ENCODE measurements at places on chromosomes 7 and 10.
A peak's percentile ranks its signal among the peaks of the same experiment; 100 is the strongest.

GRCh38 chr10:122374859-122375678, 561 bp downstream of the PLEKHA1 start:
- DNase-seq: peak; percentile 71

DNA sequence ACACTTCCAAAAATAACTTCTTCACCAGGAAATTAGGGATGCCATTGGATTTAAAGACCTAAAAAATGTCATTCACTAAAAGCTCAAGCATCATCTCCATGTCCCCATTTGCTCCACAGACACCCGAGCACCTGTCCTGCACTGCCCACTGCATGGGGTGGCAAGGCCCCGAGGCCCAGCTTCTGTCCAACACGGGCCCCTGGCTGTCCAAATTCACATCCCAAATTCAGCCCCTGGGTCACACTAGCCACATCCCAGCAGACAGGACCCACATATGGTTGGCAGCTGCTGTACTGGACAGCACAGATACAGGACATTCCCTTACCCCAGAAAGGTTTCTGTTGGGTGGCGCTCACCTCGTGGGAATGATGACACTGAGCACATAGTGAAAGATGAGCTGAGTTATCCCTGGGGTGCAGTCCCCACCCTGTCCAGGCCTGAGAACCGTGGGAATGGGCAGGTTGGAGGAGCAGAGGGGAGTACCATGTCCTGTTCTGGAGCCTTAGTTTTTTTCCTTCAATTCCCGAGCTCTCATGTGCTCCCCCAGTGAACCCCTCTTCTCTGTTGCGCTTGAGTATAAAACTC, 55.3 kb downstream of the CSGALNACT2 start:
- no peak for DNase-seq

GRCh38 chr7:157404845-157405481, 68.2 kb downstream of the DNAJB6 start:
- DNase-seq: no peak

GRCh38 chr7:4233146-4233545, 448.9 kb upstream of the FOXK1 start:
- no peak for DNase-seq

- no peak for DNase-seq
Measured at GRCh38 chr10:28327491-28327880, 24.6 kb upstream of the MPP7 start.

DNA sequence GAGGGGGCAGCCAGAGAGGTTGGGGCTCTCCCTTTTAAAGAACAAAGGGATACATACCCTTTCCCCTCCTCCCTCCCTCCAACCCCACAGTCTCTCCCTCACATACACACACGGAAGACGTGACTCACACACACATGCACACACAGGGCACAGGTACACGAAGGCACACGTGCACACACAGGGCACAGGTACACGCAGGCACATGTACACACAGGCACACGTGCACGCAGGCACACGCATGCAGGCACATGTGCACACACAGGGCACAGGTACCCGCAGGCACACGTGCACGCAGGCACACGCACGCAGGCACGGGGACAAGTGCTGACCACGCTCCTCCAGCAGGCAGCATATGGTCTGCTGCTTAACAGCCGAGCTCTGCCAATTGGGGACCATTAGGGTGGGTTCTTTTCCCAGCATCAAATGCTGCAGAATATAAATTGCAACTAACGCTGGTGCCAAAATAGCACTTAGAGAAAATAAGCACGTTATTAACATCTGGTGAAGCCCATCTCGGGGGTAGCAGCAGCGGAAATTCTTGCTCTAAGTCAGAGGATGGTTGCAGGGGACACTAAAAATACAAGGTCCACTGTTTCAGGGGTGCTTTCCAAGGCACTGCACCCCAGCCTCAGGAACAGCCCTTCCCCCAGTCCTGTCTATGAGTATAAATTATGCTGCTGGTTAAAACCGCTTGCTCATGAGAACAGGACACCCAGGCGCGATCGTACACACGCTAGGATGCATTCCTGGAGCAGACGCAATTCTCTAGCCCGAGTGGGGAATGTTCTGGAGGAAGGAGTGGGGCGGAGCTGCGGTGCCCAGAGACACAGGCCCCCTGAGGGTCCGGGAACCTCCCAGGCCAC, 55.2 kb upstream of the TNRC18 start:
- no peak for DNase-seq

DNA sequence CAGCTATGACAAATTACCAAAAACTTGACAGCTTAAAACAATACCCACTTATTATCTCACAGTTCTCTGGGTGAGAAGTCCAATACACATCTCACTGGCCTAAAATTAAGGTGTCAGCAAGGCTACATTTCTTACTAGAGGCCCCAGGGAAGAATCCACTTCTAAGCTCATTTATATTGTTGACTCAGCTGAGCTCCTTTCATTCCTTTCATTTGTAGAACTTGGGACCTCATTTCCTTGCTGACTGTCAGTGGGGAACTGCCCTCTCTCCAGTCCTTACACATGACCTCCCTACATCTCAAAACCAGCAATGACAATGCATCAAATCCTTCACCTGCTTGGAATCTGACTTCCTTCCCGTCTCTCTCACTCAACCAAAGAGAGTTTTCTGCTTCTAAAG, 240.3 kb downstream of the IPMK start:
- DNase-seq: no peak

GRCh38 chr7:148234715-148235114, 355.9 kb upstream of the C7orf33 start:
- no peak for DNase-seq

- peak; percentile 60 for DNase-seq
Measured at GRCh38 chr7:1007901-1008300, 24.9 kb downstream of the CYP2W1 start.

DNA sequence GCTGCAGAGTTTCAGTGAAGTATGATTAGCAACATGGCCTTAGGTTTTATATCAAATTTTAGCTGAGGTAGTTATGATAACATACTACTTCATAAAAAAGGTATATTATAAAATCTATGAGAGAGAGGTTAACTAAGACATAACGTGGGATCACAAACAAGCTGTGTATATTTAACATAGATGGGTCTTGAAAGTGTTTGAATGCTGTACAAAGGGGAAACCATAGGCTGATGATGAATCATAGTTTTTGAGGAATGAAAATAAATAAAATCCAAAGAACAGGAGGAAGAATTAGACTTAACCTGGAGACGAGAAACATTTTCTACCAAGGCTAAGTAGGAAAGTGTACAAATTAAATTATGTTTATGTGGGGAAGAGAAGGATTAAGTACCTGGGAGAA, 119.0 kb downstream of the GNAI1 start:
- no peak for DNase-seq

DNA sequence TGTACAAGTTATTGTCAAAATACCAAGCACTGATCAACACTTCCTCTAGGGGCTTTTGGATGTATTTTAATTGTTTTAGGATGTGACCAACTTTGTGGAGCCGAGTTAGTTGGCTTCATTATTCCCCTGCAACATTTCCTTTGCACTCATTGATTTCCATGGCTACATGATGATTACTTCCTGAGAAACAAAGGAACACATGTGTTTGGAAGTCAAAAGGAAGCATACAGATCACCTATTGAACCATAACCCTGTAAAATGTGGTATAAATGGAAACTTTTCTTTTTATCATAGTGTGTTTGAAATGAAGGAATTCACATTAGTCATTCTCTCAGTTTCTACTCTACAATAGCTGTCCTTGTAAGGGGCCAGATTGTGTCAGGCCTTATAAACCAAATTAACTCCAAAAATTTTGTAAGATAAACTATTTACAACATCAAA, 32.2 kb upstream of the EXOC6 start:
- no peak for DNase-seq

- no peak for DNase-seq
Measured at GRCh38 chr10:6995831-6996230, 415.0 kb downstream of the SFMBT2 start.

GRCh38 chr7:32577421-32577820, 82.1 kb downstream of the AVL9 start:
- no peak for DNase-seq

DNA sequence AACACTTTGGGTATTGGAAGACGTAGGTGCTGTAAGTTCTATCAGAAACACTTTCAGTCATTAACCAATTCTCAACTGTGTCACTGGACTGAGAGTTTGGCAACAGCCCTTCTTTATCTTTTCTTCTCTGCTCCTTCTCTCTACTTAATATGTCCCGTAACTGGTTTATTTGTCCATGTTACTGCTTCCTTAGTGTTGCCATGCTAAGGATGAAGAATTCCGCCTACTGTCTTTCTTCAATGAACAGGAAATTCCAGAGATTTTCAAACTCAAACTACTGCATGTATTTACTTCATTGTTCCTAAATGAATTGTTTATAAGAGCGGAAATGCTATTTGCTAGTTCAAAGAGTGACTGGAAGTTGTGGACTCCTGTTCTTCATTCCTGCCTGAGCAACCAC, 143.7 kb downstream of the TAX1BP1 start:
- no peak for DNase-seq

- no peak for DNase-seq
Measured at GRCh38 chr10:133016493-133017202, 71.1 kb upstream of the ADGRA1 start.

- peak; percentile 90 for DNase-seq
Measured at GRCh38 chr10:70584909-70585544, 17.5 kb downstream of the PRF1 start.

DNA sequence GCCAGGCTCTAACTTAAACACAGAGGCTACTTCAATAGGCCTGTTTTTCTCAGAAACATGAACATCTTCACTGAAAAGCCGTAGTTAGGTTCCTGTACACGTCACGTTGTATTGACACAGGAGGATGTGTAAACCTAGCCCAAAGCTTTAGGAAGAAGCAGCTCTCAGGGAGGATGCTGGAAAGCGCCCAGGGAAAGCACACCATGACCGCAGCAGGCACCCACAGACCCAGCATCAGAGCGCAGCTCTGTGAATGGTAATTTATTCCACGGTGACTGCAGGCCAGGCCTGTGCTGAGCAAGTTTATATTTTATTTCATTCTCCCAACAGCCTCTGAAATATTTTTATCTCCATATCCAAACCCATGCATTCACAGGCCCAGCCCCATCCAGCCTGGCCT, 51.1 kb downstream of the ASB13 start:
- DNase-seq: no peak
